ENCODE measurements at places on chromosomes 2 and 18.

GRCh38 chr2:230564805-230565779 lies 147.6 kb upstream of the CAB39 start:
- no peak for DNase-seq

DNA sequence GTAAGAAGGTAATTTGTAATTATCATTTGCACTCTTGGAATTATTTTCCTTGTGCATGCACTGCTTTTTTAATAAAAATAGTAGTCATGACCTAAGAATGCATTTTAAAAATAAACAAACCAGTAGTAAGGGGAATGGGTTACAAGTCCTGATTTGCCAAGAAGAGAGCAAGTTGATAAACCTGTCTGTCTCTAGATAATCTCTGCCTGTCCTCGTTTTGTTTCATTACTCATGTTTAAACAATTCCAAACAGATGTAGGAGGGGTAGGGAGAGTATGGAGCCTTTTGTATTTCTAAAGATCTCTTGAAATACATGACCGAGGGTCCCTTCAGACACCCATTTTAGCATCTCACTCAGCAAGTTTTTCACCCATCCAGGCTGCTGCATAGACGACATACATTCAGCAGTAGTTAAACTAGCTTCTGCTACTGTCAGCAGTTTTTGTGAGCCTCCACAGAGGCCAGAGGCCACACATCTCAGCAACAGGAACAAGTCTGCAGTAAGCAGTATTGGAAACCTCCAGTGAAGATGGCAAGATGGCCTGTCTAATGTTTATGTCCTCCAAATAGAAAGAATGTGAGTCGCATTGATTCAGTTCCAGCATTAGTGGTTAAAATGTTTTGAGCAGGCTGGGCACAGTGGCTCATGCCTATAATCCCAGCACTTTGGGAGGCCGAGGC lies 2.3 kb upstream of the EXOC6B start:
- no peak for DNase-seq

GRCh38 chr18:6261938-6262337 lies 152.8 kb downstream of the L3MBTL4 start:
- no peak for DNase-seq

- no peak for DNase-seq
Observed at GRCh38 chr2:72185206-72185605, 37.5 kb upstream of the CYP26B1 start.

GRCh38 chr18:23088310-23088709 lies 47.0 kb upstream of the CABLES1 start:
- DNase-seq: no peak

DNA sequence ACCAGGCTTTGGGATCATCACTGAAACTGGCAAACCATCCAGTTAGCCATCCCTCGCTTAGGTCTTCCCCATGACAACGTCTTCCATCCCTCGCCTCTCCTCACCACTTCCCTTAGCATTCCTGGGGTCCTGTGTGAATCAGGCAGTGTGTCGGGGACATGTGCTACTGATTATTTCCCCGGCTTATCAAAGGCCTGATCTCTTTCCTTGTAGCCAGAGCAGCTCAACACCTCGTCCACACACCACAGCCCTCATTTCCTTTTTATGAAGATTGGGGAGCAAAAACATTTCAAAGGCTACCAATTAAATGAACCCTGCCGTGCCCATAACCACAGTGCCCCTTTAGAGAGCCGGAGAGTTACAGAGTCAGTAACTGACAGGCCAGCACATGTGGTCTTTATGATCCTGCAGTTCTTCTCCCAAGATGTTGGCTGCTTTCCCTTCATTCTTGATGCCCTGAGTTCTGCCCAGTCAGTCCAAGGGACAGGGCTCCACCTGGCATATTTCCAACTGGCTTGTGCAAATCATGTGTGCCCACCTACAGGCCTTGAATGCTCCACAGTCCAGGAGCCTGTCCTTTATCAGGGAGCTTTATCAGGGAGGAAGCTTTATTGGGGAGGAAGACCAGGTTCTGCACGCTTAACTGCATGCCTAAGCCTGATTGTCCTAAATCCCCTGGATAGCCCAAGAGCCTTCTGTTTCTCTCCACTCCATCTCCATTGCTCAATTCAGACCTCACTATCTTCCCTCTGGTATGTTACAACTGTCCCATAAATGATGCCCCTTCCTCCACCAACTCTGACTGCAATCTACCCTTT lies 343.1 kb downstream of the CYRIA start:
- DNase-seq: no peak

DNA sequence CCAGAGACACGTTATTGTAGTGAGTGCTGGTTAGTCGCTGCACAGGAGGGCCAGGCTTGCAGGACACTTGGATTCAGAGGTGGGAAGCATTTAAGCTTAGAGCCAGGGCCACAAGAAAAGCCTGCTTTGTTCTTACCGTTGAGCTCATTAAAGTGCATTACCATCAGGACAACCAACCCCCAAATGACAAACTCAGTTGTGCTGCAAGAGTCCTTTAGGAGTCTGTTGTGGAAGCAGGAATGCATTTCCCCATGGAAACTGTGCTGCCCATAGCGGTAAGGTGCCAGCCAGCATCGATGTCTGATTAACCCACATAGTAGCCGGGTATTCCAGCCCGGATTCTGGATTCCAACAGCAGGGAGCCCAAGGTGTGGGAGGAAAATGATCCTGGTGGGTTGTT lies 23.4 kb upstream of the REEP1 start:
- no peak for DNase-seq

DNA sequence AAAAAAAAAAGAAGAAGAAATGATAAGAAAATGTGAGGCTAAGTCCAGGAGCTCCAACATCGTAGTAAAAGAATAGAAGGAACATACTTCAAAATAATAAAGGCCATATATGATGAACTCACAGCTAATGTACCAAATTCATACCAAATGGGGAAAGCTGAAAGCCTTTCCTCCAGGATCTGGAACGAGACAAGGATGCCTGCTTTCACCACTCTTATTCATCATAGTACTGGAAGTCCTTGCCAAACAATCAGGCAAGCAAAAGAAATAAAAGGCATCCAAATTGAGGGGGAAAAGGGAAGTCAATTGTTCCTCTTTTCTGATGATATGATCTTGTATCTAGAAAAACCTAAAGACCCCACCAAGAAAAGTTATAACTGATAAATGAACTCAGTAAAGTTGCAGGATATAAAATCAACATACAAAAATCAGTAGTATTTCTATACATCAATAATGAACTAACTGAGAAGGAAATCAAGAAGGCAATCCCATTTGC lies 170.6 kb downstream of the METTL4 start:
- DNase-seq: no peak

GRCh38 chr18:5961828-5962150 lies 66.5 kb upstream of the TMEM200C start:
- no peak for DNase-seq

GRCh38 chr2:222355860-222356259 lies 57.1 kb upstream of the PAX3 start:
- no peak for DNase-seq

DNA sequence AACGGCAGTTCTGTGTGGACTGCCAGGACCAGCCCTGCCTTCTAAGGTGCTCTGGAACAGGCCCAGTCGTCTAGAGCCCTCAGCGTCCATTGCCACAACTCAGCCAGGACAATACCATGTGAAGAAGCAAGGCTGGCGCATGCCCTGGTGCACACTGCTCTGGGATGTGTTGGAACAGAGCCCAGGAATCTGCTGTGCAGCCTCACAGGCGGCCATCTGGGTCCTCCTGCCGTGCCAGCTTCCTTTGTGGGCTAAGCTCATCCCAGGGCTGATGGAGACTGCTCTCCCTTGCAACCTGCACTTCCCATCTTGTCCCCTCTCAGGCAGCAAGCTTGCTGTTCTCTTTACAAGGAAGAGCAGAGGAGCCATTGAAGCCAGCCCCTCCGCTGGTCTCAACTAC lies 246.4 kb upstream of the PXDN start:
- DNase-seq: no peak

GRCh38 chr2:143801561-143801960 lies 672.3 kb downstream of the ARHGAP15 start:
- no peak for DNase-seq

DNA sequence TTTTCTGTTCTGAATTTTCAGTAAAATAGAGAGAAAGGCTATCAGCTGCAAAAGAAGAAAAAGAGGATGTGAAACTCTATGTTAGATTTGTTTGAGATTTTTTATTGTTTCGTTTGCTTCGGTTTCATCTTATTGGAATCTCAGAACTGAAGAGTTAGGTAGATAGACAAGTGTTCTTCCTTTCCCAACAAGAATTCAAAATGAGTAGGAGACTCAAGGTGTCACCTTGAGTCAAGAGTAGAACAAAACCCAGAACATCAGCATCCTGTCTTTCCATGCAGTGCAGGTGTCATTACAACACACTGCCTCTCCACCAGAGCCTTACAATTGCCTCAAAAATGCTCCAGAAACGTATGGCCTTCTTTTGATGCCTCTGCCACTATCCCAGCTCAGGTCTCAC lies 21.1 kb downstream of the NBAS start:
- DNase-seq: no peak

GRCh38 chr18:11324510-11324909 lies 175.1 kb upstream of the PIEZO2 start:
- no peak for DNase-seq

DNA sequence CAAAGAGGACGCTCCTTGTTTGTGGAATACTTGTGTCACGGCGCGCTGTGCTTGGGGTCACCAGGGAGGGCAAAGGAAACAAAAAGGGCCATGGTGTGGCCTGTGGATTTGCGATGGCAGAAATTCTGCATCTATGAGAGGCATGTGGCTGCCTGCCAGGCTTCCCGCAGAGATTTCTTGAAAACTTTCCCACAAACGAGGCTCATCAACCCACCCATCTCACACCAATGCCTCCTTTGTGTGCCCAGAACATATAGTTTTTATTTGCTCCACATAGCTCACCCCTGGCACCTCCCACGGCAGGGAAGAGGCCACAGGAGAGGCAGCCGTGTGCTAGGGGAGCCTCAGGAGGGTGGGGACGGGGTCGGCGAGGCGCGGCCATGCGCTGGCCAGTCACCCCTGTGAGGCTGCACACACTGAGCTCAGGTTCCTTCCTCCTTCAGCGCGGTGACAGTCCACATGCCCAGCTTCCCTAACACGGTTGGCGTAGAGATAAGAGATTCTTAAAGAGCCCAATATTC lies 100.3 kb downstream of the MBP start:
- no peak for DNase-seq

GRCh38 chr2:158191076-158191895 lies 89.6 kb downstream of the UPP2 start:
- DNase-seq: no peak

GRCh38 chr18:60668583-60668982 lies 296.0 kb upstream of the MC4R start:
- DNase-seq: no peak

DNA sequence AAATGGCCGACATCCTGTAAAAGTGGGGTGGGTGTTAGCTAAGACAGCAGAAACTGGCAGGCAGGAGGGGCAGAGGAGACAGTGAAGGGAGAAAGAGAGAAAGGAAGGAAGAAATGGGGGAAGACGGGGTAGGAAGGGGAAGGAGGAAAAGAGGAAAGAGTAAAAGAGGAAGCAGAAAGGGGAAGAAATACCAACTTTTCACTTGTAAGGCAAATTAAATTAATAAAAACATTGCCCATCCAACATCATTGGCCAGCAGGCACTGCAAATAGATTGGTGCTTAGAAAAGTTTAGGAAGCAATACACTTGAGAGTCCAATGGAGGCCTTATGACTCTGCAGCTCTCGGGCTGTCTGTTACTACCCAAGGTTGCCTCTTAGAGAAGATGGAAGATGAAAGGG lies 116.7 kb downstream of the TNS1 start:
- DNase-seq: no peak

- no peak for DNase-seq
Observed at GRCh38 chr2:150045601-150046000, 441.9 kb downstream of the RND3 start.

GRCh38 chr2:216838151-216838550 lies 21.7 kb downstream of the TNP1 start:
- DNase-seq: no peak

- no peak for DNase-seq
Observed at GRCh38 chr2:157085522-157085921, 172.0 kb upstream of the GALNT5 start.

GRCh38 chr2:239046822-239047221 lies 198.9 kb downstream of the TWIST2 start:
- DNase-seq: no peak

- DNase-seq: no peak
Observed at GRCh38 chr2:88500691-88501090, 48.2 kb upstream of the FOXI3 start.

DNA sequence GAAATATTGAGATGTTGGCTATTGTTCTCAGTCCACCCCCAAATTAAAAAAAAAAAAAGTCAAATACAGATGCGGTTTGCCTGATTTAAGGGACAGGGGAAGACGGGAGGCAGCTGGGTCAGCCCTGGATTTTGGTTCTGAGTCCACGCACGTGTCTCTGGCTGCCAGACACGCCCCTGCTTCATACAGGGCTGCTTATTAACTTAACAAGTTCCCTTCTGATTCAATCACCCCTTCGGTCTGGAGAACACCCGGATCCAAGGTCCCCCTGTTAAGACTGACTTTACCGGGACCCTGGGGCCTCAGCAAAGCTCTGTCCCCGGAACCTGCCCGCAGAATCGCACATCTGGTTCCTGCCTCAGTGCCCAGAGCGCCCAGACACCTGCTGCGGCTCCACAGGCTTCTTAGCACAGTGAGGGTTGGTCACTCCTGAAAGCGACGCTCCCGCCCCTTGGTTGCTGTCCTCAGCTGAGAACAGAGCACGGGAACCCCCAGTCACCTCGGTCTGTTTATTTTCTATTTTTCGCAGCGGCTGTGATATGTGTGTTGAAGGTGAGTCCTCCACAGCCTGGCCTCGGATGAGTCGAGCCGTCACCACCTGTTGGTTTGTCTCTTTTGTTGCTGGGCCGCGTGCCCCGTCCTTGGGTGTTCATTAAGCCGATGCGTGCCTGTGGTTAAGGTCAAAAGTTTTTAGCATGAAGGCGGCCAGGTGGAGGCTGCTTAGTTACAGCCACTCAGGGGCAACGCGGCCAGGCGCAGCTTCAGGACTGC lies 57.2 kb downstream of the RTP5 start:
- DNase-seq: no peak

DNA sequence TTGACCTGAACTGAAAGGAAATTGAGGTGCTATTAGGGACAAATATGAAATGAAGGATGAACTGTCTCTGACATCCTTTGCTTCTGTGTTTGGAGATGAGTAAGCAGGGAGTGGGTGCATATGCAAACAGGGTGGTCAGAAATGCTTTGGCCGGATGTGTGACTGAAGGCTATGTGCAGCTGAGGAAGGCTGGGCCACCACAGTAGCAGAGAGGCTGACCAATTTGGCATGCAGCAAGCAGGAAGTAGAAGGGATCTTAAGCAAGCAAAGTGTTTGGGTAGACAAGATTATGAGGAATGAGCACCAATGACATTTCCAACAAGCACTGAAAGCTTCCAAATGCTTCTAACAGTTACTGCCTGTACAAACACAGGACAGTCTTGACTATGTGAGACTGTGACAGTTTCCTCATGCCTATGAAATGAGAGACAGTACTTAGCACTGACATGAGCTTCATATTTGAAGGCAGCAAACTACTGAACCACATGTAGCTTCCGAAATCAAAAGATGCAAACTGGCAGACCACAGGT lies 3.3 kb upstream of the ACTR3 start:
- DNase-seq: no peak

- DNase-seq: no peak
Observed at GRCh38 chr2:160043265-160043664, 19.1 kb downstream of the PLA2R1 start.

Data from stimulated activated CD8-positive, alpha-beta memory T cell treated with anti-CD3 and anti-CD28 coated beads, Interleukin-4, amount 100 ng/mL, for 1 hour (primary cell).